Activated naive CD4-positive, alpha-beta T cell treated with anti-CD3 and anti-CD28 coated beads for 36 hours (primary cell): ENCODE measurements at places on chromosomes 12 and 14. TPM values are rescaled to one million over a fixed set of nuclear protein-coding genes. Genes with fewer than 3 reads are reported as not detected.
A peak's percentile ranks its signal among the peaks of the same experiment; 100 is the strongest.

Gene OASL
- total RNA-seq, result 12.4 TPM

Gene SCN8A
- total RNA-seq, result 0.42 TPM

Gene ACSM4
- total RNA-seq, result not detected

Gene NPFF
- total RNA-seq, result not detected

DNA sequence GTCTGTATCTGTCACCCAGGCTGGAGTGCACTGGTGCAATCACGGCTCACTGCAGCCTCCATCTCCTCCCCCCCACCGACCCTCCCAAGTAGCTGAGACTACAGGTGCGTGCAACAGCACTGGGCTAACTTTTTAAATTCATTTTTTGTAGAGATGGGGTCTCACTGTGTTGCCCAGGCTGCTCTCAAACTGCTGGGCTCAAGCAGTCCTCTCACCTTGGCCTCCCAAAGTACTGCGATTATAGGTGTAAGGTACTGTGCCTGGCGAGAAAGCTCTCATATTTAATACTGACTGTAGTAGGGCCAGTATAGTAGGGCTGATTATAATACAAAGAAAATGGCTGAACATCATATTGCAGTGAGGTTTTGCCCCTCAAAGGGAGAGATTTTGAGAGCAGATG, 2.4 kb downstream of the RIC8B start:
- peaks cover 10% of the 10 kb centered on the region for H3K36me3 ChIP-seq
- no peak overlapping the region for H3K27ac ChIP-seq
- no peak for DNase-seq

DNA sequence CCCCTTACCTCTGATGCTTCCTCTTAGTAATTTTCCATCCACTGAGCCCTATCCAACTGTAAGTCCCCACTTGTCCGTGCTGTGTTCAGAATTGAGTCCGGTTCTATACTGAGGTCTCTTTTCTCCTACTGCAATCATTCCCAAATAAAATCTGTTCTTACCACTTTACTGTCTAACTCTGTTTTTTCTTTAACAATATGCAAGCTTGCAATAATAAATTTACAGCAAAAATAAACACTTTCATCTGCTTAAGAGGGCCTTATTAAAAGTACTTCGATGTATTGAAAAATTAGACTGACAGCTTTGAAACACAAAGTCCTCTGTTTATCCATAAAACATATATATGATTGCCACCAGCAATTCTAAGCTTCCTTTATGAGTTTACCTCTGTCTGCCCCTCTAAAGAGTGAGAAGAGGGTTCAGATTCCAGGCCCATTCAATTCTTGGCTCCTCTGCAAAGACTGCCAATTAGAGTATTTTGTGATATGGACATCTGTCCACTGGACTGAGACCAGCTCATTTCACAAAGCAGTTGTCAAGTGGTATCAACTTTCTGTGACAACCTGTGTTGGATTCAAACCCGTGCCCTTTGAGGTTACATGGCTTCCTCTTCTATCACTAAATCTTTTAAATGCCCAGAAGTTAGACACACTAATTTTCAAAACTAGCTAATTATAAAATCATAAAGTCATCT, 39.9 kb upstream of the G2E3 start:
- no peak overlapping the region for H3K4me3 ChIP-seq
- peaks cover 4% of the 10 kb centered on the region for H3K4me1 ChIP-seq
- H3K36me3 ChIP-seq, result no peaks in the 10 kb centered on the region
- no peak overlapping the region for H3K27ac ChIP-seq

GRCh38 chr12:59010118-59010517, 89.8 kb upstream of the LRIG3 start:
- no peak for DNase-seq
- no peaks in the 10 kb centered on the region for H3K36me3 ChIP-seq
- no peaks in the 10 kb centered on the region for H3K4me1 ChIP-seq
- no peak overlapping the region for H3K27ac ChIP-seq

- no peaks in the 10 kb centered on the region for H3K4me1 ChIP-seq
- no peak for DNase-seq
- no peak overlapping the region for H3K27ac ChIP-seq
- no peaks in the 10 kb centered on the region for H3K27me3 ChIP-seq
- H3K4me3 ChIP-seq, result no peak overlapping the region
Measured at GRCh38 chr12:105270671-105271255, 34.8 kb upstream of the APPL2 start.

DNA sequence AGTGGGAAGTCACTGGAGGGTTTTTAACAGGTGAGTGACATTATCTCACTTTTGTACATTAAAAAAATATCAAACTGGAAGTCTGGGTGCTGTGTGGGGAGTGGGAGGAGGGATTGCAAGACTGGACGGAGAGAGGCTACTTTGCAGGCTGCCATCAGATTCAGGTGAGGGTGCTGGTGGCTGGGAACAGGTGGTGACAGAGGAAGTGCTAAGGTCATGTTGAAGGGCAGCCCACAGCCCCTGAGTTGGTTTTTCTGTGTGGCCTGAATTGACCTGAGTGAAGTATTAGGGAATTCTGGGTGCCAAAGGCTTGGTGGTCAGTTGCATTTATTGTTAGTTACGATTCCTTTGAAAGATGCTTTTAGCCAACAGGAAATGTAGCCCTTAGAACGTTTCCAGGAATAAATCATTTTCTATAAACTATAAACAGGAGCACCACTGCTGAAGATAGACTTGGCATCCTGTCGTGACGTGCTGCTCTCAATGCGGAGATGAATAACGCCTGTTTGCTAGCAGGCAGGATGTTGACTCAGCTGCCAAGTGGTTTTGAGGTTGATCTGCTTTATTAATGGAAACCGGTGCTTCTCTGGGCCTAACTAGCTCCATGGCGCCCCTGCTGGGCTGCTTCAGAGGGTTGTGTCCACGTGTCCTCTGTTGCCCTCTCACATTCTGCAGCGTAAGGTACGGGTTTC, 707.5 kb upstream of the TMEM132C start:
- DNase-seq, result peak; percentile 87
- H3K27me3 ChIP-seq, result peaks cover 12% of the 10 kb centered on the region
- peak overlapping the region; percentile 89 for H3K27ac ChIP-seq
- no peaks in the 10 kb centered on the region for H3K36me3 ChIP-seq
- H3K4me1 ChIP-seq, result peaks cover 11% of the 10 kb centered on the region

DNA sequence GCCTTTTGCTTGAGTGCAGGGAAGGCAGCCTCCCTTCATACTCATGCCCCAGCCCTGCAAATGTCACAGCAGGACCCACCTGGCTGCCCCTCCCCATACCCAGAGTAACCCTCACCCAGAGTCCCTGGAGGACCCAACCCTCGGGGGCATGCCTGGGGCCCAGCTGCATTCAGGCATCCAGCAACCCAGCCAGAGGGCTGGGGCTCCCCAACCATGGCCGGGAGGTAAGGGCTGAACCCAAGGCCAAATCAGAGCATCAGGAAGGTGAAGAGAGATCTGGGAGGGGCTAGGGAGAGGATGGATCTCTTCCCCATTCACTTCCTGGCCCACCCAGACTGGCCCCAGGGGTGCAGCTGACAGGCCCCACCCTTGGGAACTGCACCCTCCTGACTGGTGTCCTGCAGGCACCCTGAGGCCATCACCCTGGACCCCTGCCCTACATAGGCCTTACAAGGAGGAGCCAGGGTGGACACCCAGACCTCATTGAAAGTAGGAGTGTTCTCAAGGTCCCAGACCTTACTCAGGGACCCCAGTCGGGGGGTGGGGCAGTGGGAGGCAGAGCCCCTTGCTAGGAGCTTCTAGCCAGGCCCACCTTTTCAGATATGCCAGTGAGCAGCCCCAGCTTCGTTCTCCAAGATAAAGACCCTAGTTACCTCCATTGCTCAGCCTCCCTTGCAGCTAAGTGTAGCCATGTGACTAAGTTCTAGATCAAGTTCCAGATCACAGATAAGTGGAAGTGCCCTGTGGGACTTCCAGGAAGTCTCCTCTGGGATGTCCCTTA, 849 bp upstream of the PLD4 start:
- H3K4me3 ChIP-seq, result no peak overlapping the region
- no peak for DNase-seq
- H3K36me3 ChIP-seq, result no peaks in the 10 kb centered on the region
- no peaks in the 10 kb centered on the region for H3K4me1 ChIP-seq
- H3K27me3 ChIP-seq, result no peaks in the 10 kb centered on the region
- H3K27ac ChIP-seq, result no peak overlapping the region
